ENCODE measurements at places on chromosomes 5 and 9.

GRCh38 chr9:131420980-131421624 lies 27.2 kb downstream of the PRRC2B start:
- no peak for DNase-seq

DNA sequence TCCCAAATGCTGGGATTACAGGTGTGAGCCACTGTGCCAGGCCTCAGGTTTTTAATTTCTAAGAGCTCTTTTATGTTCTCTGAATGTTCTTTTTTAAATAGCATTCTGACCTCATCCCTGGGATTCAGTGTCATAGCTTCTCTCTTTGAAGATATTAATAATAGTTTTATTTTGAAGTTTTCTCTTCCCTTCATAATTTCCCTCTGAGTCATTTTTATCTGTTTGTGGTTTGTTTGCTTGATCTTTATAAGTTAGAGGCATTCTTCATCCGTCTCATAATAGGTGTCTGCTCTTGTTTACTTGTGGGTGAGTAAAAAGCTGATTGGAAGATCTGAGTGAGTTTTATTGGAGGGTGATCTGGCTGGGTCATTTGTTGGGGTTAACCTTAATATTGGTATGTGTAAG lies 12.5 kb upstream of the MAMDC2 start:
- DNase-seq = no peak

DNA sequence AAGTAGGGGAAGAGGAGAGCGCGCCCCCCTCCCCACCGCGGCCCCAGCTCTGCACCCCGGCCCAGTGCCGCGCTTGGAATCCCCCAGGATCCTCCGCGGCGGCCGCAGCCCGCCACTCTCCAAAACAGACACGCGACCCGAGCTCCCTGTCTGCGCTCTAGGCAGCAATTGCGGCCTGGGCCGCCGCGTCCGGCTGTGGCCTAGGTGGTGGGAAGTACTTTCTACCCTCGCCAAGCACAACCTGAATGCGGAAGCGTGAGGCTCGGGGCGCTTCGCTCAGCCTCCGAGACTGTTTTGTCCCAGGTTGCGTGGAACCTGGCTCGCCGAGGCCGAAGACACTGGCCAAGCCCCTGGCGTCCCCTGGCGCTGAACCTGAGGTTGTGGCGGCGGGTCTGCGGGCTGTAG lies 3.3 kb upstream of the FOXB2 start:
- DNase-seq = no peak

DNA sequence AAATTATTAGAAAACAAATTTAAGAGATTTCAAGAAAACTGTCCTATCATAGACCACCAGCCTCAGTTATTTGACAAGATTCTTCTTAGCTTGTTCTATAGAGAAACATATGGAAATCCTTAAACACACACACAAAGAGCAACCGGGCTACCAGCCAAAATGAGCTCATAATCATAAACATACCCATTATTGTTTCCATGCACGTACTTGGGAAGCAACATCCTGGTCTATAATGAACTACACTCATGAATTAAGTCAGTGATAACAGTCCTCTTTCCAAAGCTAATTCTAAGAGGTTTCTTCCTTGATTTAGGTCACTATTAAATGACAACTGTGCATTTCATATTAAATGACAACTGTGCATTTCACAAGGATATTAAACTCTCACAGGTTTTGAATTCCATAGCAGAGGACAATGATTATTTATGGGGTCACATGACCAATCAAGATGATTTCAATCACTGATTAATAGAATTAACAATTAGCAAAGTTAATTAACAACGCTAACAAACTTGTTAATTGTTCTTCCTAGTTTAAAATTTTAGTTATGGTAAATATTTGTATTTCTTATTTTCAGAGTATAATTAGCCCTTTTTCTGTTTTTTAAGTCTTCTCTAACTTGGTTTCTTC lies 77.0 kb downstream of the OXCT1 start:
- no peak for DNase-seq

- DNase-seq = no peak
Observed at GRCh38 chr5:1294835-1295649, at the start of gene TERT. TSS of gene TERT (minus strand) at chr5:1295068. CDS start at chr5:1294989, 79 bp downstream.

- DNase-seq = no peak
Observed at GRCh38 chr5:126410623-126411022, 12.6 kb upstream of the GRAMD2B start.

DNA sequence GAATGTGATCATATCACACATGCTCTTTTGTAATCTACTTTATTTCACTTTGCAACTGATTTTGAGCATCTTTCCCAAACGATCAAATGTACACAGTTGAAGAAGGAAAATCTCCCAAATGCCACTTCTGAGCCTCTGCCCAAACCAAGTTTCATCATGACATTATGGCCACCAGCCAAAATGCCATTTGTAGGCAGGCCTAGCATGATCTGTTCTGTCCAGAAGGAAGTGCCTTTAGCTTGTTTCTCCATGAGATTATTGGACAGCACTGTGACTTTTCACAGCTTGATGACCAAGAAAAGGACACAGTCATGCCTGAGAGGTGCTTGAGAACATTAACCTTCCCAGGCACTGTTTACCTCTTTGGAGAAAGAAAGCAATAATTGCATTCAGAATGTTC lies 73.2 kb upstream of the PIP5K1B start:
- DNase-seq = no peak

DNA sequence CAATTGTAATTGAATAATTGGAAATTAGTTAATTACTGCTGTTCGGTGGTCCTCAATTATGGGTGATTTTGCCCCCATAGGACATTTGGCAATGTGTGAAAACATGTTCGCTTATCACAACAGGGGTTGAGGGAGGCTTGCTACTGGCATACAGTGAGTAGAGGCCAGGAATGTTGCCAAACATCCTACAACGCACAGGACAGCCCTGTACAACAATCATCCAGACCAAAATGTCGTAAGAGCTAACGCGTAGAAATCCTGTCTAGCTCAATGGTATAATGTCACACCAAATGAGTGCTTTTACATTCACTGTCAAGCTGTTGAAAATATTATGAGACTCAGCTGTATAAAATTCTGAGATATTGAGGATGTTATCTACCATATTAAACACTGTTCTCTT lies 464.4 kb upstream of the TUSC1 start:
- no peak for DNase-seq

All from effector memory CD8-positive, alpha-beta T cell (primary cell).